ENCODE measurements at places on chromosomes 3 and 15.

DNA sequence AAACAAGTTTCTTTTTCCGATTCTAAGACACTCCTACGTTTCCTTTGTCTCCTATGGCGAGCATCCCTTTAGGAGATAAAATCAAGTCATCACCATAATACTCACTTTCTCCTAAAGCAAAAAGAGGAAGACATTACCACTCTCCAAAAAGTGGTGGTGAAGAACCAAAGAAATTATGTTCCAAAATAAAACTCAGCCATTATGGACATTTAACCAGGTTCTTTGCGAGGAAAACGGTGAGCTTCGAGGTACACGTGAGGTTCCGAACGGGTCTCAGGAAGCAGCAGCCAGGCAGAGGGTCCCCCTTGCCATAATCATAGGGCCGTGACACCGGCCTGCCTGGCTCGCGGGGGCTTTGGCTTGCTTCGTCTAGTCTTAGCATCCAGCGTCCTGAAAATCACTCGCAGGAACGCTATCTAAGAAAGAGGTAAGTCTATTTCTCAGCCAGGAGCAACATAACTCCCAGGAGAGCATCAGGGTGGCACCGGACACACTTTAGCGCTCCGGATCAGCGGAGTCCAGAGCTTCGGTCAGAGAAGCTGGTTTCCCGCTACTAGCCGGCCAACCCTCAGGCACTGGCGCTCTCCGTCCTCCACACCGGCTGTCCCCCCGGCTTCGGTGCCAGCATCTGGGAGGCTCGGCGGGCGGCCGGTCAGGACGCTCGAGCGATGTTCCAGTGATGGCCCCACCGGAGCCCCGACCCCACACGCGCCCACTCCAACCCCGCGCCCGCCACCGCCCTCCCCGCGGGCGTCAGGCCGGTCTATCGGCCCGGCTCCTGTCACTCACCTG is 581 bp downstream of the IP6K1 start:
- peak; percentile 5 for DNase-seq

DNA sequence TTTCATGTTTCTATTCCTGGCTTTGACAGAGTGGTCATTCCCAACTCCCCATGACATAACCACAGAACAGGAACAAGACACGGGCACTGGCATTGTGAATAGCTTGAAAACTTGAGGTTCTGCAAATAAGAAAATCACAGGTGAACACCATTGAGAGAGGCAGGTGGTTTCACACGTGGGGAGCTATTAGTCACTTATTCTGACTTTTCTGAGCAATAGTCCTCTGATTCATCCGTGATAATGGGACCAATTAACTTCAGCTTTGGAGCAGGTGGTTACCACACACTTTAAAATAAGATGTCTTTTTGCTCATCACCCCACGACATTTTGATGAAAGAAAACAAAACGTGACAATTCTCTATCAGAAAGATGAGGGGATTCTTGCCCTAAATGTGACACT is 224.7 kb downstream of the KLF13 start:
- peak; percentile 25 for DNase-seq

DNA sequence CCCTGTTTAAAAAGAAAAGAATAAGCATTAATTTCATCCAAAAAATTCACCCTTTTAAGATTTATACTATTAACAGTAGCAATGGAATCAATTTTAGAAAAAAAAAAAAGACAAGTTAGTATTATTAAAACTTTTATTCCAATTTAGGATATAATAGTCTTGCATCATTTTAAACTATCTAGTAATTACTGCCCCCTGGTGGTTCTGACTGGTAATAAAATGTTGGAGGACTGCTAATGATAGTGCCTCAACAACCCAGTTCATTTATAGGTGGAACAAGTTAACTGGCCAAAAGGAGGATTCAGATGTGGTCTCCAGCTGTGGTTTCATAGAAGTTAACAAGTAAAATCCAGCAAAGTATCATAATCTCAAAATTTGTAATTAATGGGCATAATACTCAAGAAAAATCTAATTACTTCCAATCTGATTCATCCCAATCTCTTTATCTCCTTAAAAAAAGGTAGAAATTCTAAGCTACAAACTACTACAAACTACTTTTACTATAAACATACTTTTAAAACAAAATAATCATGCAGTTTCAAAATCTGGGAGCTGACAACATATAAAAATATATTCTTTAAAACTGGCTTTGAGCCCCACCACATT is 30.7 kb upstream of the WDR49 start:
- peak; percentile 79 for DNase-seq

DNA sequence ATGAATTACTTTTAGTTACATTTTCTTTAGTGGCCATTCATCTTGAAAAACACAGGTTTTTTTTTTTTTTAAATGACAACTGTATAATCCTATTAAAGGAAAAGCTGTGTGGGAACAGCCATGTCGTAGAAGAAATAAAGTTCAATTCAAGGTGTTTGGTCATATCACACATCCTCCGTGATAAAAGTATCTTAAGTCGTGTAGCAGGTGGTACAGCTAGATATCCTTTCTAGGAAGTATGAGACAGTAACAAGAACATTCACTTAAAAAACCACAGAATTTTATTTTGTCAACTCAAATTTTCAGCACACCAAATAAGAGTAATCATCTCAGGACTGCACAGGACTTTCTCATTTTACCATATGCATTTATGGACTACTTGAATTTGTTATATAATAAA is 16.1 kb downstream of the ZDHHC23 start:
- no peak for DNase-seq

DNA sequence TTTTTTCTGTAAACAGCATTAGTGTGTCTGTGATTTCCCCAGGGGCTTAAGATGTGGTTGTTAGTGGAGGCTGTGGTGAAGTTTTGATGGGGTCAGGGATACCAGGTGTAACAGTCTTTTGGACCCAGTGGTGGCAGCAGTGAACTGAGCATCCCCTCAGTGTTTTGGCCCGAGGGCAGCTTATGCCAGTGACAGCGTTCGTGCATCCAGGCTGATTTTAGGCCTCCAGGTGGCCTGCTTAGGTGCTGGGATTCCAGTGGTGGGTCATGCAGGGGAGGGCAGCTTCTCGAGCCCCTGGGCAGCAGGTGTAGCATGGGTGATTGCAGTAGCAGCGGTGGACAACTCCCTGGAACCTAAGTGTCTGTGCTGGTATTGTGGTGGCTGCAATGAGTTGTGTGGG is 29.2 kb downstream of the STT3B start:
- DNase-seq: no peak

GRCh38 chr3:195764961-195765706 is 44.4 kb downstream of the MUC20 start:
- DNase-seq: no peak

- DNase-seq: no peak
These were observed 77.0 kb downstream of the NTRK3 start for GRCh38 chr15:88179562-88179961.

DNA sequence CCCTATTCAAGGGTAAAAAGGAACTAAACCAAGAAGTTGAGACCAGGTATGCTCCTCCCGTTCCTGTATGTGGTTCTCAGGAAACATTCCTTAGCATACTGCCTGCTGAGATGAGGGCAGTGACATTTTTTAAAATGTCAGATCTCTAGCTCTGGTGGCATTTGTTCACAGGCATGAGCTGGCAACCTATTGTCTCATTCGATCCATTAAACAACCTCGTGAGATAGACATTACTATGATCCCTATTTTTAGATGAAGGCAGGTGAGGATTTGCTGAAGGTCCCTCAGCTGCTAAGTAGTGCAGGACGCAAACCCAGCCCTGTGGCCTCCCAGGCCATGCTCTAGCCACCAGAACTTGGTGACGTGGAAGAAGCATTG is 74.9 kb downstream of the SIDT1 start:
- DNase-seq: no peak

DNA sequence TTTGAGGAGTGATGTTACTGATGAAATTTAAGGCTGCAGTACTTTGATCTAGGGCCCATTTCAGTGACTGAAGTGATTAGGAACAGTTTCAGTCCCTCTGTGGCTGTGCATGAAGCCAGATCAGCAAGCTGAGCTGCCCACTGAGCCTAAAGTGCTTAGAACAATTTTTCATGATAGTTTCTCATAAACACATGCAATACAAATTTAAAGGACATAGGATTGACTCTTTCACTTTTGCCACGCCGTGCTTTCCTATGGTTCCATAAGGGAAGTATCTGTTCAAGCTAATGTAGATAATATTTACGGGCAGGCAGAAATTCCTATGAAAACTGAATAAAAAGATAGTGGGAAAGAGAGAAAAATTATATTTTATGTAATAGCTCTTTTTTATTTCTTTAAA is 10.6 kb downstream of the ANKUB1 start:
- DNase-seq: no peak

DNA sequence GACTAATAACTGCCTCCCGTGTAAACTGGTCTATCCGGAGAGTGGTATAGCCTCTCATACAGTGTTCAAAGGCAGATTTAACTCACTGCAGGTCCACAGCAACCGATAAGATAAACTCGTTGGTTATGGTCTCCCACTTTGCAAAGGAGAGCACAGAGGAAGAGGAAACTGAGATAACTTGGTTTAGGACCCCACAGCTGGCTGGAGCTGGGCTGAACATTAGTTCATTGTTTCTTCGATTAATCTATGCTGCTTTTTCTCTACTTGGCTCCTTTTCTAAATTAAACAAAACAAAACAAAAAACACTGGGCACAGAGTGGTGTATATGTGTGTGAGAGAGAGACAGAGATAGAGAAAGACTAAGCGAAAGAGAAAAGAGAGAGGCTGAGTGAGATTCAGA is 5.0 kb upstream of the DLG1 start:
- no peak for DNase-seq

- no peak for DNase-seq
These were observed 826.8 kb upstream of the CFAP20DC start for GRCh38 chr3:59876533-59877062.

GRCh38 chr3:134039161-134039862 is 9.6 kb upstream of the SLCO2A1 start:
- DNase-seq: no peak

DNA sequence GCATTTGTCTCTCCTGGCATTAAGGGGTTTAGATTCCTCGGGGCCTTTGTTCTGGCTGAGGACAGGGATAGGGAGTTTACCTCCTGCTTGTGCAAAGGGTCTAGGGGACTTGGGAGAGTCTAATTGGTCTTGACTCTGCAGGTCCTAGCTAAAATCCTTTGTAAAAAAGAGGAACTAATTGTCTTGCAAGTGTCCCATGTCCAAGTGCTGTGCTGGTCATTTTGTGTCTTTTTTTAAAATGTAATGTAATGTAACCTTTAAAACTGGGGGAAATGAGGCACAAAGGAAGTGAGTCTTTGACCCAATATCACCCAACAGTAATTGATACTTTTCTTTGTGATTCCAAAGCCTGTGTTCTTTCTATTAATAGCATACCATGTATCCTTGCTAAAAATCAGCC is 14.9 kb upstream of the C3orf80 start:
- no peak for DNase-seq

DNA sequence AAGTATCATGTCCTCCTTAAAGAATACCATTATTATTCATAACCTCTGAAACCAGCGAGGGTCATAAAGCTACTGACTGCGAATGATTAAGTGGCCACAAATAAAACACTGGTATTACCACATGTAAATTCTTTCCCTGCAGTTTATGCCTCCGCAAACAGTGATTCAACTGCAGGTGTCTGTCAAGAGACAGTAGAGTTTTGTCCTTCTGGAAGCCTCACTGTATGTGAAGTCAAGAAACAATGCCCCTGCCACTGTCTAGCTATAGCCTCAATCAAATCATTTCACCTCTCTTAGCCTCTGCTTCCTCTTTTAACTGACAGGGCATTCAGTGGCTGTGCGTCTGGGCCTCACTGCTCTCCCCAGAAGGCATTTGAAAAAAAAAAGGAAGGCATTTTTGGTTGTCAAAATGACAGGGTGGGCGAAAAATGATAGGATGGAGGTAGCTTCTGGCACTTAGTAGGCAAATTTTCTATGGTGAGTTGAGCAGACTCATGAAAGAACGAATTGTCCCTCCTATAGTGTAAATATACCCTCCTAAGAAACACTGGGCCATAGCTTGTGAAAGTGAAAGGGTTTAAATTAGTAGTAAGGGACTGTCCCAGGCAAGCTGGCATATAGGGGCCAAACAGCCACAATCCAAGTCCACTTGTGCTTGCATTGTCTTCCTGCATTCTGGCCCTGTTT is 66.7 kb downstream of the FILIP1L start:
- DNase-seq: no peak

- DNase-seq: no peak
These were observed 44.2 kb upstream of the WNT5A start for GRCh38 chr3:55531321-55531720.

GRCh38 chr3:95424279-95424678 is 1361.4 kb downstream of the NSUN3 start:
- DNase-seq: no peak

GRCh38 chr3:109050591-109051167 is 67.3 kb downstream of the MORC1 start:
- peak; percentile 2 for DNase-seq

GRCh38 chr15:85430406-85431204 is 50.2 kb downstream of the AKAP13 start:
- DNase-seq: no peak

GRCh38 chr3:42983927-42984326 is 4.8 kb downstream of the GASK1A start:
- no peak for DNase-seq
